ENCODE measurements at places on chromosomes 7 and 10.

- no peak for DNase-seq
These were observed 226.9 kb downstream of the ABCA13 start for GRCh38 chr7:48398191-48398590.

DNA sequence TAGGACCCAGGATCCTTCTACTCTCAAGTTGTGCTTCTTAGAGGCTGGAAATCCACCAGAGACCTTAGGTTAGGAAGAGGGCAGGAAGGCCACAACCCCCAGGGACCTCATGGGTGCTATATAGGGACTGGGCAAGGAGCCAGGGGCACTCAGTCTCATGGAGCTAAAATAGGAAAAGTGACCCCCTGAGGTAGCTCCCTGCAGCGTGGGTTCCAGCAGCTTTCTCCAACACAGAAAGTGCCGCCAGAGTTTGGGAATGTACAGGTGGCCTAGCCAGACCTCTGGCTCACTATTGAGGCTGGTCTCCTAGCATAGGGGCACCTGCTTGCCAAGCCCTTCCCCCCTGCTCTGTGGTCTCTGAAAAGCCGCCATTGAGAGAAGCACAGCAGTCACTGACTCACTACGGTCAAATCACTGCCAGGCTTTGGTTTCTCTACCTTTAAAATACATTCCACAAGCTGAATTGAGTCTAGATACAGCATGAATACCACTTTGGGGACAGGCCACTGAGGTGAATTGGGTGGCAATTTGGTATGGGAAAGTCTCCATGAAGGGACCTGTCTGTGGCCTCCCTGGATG is 333.2 kb upstream of the PODXL start:
- DNase-seq = no peak

DNA sequence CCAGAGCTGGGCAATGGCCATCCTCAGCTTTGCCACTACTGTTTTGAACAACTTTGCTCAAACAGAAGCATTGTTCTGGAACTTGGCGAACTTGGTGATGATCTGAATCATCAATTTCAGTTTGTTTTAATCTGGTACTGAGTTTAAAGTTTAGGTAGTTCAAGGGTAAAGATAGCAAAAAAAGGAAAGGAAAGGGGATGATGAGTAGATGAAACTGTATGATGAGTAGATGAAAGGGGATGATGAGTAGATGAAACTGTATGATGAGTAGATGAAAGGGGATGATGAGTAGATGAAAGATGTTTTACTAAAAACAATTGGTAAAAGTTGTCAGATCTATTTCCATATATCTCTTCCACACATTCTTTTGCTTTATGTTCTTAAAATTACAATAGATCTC is 737.0 kb downstream of the LRMDA start:
- no peak for DNase-seq

DNA sequence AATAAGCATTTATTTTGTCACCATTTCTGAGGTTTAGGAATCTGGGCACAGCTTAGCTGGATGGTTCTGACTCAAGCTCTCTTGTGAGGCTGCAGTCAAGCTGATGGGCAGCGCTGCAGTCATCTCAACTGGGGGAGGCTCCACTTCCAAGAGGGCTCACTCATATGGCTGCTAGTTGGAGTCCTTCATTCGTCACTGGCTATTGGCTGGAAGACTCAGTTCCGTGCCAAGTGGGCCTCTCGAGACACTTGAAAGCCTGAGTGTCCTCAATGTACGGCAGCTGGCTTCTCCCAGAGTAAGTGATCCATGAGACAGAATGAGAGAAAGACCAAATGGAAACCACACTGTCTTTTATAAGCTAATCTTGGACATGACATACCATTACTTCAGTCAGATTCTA is 21.6 kb upstream of the COL13A1 start:
- no peak for DNase-seq

DNA sequence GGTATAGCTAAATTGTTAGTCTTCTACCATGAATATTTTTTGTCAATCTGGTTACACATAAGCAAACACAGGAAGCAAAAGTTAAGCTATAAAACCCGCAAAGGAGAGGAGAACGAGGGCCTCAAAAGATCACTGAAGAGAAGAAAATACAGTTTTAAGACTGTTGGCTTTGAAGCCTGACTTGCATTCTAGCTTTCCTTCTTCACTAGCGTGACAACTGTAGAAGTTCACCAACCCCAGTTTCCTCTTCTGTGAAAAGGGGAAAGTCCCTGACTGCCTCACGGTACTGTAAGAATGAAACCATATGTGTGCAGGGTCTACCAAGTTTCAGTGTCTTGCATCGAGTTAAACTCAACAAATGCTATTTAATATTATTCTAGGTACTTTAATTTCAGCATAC is 7.5 kb upstream of the LRRN3 start:
- DNase-seq = no peak

- DNase-seq = no peak
These were observed 1.2 kb downstream of the UPP1 start for GRCh38 chr7:48090095-48090805.

DNA sequence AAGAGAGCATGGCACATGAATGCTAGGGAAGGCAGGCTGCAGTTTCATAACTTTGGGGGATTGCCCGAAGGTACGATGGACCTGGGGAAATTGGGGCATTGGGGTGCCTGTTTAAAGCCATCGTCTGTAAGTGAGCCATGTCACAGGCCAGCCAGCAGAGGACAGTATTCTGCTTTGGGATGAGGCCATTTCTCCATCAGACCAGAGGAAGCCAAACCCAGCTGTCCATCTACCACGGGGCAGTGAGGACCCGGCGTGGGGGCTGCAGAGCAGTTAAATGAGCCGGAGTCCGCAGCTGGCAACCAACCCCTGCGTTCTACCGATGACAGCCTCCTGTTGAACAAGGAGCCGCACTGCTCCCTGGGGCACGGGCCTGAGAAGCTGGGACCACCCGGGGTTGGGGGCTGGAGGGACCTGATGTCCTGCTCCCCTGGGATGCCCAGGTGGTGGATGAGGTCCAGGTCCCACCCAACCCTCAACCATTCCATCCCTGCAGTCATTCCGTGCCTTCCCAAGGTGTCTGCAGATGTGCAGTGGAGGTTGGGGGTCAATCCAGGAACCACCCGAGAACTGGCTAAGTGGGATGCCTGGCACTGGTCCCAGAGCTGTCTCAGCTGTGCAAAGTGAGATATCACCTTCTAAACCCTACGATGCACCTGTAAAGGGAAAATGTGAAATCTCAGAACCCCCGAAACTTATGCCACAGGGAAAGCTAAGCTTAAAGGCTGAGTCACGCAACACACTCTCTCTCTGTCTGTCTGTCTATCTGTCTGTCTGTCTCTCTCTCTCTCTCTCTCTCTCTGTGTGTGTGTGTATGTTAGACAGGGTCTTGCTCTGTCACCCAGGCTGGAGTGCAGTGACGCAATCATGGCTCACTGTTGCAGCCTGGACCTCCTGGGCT is 12.1 kb upstream of the RHBDD2 start:
- DNase-seq = no peak

- DNase-seq = no peak
These were observed 177.3 kb downstream of the KMT2E start for GRCh38 chr7:105191331-105191730.

- DNase-seq = peak; percentile 28
These were observed 251.6 kb downstream of the GATA3 start for GRCh38 chr10:8305876-8306652.

- DNase-seq = no peak
These were observed 33.9 kb upstream of the ARL4A start for GRCh38 chr7:12653518-12653917.

DNA sequence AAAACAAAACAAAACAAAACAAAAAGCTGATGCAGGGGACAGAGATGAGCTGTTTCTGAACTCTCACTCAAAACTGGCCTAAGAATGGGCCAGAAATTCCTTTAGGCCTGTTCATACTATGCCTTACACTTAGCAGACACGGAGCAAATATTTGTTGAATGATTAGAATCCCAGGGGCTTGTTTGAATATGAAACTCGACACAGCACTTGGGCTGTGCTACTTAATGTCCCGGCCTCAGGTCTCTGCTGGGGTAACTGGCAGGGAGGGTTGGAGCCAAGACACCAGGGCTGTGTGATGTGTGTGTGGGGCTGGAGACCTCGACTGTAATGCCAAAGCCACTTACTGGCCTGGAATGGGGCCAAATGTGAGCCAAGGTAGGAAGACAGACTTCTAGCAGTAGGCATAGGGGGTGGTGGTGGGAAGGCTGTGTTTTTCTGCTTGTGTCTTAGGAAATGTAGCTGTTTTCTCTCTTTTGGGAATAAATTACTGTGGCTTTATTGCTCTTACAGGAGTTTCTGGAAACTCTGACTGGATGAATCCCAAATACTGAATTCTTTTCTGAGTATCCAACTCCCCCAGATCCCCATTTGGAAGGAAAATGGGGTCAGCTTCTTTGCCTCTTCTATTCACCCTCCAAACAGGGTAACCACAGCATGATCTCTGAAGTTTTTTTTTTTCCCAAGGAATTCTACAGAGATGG is 66.7 kb downstream of the EMX2 start:
- peak; percentile 72 for DNase-seq

DNA sequence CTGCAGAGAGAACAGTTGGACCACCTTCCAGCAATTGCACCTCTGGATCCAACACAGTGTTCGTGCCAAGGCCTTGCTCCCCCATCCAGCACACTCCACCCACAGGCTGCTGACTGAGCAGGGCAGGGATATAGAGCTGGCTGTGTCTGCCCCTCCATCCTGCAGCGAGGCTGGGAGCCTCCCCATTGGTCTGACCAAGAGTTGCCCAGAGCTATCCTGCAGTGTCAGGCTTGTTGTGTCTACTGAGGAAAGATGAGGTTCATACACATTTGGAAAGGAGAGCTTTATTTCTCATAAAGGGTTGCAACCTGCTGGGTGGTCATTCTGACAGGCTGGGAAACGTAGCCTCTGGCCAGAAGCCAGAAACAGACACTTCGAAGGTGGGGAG is 27.1 kb downstream of the PRF1 start:
- no peak for DNase-seq

DNA sequence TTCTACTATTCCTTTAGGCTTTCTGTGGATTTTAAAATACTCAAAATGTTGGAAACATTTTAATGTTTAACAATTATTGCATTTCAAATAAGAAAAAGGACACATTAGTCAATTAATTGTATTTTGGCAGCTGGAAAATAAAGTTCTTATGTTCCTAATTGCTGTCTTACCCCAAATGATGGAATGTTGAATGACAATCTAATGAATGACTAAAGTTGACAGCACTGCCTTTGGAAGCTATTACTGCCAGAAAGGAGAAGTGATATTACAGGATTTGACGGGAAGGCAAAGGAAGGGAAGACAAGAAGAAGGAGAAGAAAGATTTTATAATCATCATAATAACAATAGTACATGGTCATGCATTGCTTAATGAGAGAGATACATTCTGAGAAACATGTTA is 23.4 kb upstream of the TMEM229A start:
- DNase-seq = no peak

- no peak for DNase-seq
These were observed 8.7 kb downstream of the PDSS1 start for GRCh38 chr10:26706206-26706605.

DNA sequence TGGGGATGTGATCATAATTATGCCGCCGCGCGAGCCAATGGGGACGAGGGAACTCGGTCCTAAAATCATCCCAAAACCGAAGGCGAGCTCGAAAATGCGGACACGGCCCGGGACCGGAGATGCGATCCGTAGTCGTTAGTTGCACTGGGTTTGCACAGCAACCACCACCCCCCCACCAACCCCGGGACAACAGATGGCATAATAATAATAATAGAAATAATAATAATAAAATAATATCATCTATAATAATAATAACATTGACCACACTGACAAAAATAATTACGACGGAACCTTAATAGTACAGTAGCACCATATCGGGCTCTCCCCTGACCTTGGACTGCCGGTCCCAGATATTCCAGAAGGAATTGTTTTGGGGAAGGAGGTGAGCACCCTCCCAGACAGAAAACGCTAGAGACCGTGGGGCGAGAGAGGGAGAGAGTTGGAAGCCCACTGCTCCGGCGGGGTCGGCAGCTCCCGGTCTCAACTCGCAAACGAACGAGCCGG is 1.1 kb upstream of the EMX2 start:
- DNase-seq = peak; percentile 69

DNA sequence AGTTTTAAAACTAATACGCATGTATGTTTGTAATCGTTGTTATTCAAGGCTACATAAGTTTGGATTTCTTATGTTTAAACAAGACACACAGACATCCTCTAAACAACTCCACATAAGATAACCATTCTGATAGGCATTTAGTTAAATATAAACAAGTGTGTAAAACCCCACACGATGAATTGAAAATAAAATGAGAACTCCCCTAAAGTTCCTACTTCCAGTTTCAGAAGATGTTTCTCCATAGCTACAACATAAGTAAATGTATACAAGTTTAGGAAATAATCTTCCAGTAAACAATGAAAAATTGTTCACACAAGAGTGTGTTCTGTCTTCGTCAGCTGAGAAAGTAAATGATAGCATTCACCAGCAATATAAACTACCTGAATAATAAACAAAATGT is 246.8 kb downstream of the RNLS start:
- DNase-seq = no peak

- no peak for DNase-seq
These were observed 4.2 kb downstream of the NT5C2 start for GRCh38 chr10:103188853-103189252.

DNA sequence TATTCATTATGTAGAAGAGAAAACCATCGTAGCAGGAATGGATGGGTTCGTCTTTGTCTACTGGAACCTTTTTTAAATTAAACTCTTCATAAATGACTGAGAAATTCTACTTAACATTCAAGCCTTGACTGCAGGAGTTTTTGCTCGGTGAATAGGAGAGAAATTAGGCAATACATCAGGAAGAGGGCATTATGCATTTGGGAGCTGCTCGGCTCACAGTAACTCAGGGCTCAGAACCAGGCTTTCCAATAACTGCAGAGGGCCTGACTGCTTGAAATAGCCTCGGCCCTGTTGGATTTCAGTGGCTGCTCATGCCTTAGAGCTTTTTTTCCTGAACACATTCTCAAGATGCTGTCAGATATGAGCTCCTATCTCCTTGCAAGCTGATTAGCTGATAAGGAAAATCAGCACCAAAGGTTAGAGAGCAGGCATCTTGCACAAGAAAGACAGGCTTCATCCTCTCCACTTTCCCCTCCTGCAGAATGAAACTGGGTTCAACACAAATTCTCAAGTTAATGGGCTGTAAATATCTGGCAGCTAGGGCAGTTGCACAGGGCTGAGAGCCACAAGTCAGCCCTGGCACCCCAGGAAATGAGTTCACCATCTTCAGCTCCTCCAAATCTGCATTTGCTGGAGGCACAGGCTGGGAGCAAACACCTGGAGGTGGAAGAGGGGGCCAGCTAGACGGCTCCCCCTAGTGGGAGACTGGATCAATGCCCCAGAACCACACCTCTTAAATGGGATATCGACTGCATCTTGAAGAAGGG is 24.3 kb downstream of the TECTB start:
- DNase-seq = no peak

GRCh38 chr10:132858121-132859081 is 72.5 kb upstream of the NKX6-2 start:
- DNase-seq = no peak

DNA sequence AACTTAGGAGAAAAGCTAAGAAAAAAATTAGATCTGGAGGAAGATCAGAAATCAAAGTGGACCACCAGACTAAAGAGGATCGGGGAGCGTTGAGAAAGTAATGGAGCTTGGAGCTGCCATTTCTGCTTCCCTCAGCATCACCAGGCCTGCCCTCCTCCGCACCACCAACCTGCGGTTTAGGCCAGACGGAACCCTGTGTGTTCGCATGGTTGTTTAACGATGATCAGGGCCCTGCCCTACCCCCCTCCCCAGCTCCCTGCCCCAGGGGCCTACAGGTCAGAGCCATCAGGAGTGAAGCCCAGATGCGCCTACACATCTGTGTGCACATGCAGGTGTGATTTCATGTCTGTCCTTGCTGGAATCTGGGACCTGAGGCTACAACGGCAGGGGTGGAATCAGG is 45.7 kb downstream of the EBF3 start:
- DNase-seq = no peak

Measured in T1000 (cell line).